Urinary bladder (tissue), 4 donors: ENCODE measurements at places on chromosomes 5 and 9. TPM values are rescaled to one million over a fixed set of nuclear protein-coding genes. Genes with fewer than 3 reads are reported as not detected.

DNA sequence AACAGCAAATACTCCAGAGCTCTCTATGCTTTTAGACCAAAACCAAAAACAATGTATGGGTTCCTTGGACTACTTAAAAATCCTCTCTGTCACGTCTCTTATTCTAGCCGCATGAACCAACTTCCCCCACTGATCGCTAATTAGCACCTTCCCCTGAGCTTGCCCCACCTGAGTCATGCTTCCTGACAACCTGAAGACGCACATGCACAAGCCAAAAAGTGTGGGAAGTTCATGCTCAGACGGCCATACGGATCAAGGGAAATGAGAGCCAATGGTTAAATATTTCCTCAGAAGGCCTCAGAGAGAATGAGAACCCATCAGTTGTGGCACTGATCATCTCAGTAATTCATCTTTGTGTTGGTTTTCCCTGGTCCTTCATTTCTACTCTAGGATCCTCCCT lies 199.7 kb downstream of the BNC2 start:
- no peak for DNase-seq

DNA sequence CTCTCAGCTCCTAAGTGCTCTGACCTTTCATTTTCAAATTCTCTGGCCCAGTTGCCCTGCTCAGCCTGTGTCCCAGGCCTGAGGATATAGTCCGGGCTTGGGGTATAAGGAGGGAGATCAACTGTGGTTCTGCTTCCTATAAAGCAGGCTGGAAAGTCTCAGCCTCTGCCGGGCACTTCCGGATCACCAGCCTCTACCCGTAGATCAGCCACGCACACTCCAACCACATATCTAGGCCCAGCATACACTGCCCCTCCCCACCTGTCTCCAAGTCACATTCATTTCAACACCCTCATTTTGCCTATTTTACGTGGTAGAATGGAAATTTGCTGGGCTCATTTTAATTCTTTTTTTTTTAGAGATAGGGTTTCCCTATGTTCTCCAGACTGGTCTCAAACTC lies 3.1 kb downstream of the ZER1 start:
- DNase-seq: no peak

- DNase-seq: no peak
Measured at GRCh38 chr9:124198948-124199347, 58.8 kb upstream of the NEK6 start.

DNA sequence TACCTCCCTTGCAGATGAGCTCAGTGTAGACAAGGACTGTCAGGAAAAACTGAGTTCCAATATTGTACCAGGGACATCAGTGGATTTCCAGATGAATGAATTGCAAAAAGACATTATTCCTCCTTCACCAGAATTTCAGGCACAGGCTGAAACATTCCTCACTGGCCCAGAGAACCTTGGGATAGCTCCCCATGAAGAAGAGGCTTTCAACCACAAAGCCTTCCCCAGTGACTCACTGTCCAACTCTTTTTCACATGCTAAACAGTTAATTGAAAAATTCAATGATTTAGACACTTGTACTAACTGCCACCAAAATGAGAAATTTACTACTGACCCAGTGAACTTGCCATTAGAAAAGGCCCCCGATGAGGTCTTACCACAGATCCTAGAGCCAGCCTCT lies 144.5 kb downstream of the UNC13B start:
- DNase-seq: no peak

CDH6 gene
- 18.9 TPM for total RNA-seq

FLT4 gene
- 18.2 TPM for total RNA-seq

DNA sequence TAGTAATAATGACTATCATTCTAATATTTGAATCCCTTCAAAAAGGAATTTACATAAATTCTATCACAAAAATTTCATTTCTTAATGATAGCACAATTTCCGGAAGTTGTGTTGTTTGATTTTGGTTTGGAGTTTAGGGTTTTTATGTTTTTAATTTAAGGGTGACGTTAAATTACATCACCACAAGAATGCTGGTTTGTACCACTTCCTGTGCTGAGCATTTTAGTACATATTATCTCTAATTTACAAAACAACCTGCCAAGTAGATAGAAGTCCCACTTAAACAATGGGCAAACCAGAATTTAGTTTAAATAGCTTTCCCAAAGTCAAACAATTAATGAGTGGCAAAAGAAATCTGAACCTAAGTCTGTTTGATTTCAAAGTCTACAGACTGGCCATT lies 63.4 kb downstream of the DENND1A start:
- no peak for DNase-seq

DNA sequence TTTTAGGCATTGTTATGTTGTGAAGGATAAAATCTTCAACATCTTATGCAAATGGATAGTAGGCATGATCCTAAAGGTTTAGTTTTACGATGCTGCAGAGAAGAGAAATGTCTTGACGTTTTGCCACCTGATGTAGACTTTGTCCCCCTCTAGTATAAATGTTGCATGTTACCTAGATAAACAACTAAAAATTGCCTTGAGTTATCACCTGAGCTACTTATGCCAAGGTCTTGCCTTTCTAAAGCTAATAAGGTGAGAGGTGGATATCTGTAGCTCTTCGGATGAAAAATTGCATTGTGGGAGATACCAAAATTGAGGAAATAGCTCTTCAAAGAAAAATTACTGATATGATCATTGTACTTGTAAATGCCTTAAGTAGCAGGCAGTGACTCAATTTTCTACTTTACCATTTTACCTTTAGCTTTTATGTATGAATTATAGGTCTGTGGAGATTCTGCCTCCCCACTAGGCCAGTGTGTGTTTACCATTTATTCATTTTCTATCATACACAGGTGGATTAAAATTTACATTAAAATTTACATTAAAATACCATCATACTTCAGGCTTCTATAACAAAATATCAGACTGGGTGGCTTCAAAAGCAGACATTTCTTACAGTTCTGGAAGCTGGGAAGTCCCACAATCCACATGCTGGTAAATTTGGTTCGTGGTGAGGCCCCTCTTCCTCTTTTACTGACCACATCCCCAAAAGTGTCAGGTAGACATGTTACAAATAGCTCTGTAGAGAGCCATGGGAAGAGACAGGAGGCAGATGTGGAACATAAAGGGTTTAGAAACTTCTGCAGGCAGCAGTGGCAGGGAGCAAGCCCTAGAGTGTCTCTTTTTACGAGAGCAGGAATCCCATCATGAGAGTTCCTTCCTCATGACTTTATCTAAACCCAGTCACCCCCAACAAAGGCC lies 100.7 kb upstream of the ERBIN start:
- no peak for DNase-seq

POU4F3 gene
- 0.11 TPM for total RNA-seq

UBE2R2 gene
- 24.2 TPM for total RNA-seq

GRCh38 chr9:36092509-36093215 lies 43.9 kb upstream of the GLIPR2 start:
- no peak for DNase-seq

DNA sequence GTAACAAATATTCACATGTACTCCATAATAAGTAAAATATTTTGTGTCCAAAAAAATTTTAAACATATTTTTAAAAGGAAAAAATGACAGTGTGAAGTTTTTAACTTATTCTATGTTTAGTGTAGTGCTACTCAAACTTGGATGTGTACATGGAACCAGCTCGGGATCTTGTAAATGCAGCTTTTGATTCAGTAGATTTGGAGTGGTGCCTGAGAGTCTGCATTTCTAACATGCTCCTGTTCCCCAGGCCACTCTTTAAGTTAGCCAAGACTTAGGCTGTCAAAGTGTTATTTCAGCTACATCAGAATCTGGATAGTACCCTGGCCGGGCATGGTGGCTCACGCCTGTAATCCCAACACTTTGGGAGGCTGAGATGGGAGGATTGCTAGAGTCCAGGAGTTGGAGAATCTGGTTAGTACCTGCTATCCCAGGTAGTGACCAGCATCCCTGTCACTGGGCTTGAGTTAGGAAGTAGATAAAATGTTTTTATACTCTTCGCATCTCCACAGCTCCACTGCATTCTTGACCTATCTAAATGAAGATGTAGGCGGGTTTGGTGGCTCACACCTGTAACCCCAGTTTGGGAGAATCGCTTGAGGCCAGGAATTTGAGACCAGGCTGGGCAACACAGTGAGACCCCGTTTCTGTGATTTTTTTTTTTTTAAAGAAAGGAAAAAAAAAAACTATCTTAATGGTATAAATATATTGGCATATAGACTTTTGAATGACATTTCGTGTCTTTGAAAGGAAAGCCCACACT lies 60.7 kb upstream of the TTC23L start:
- DNase-seq: no peak

DNA sequence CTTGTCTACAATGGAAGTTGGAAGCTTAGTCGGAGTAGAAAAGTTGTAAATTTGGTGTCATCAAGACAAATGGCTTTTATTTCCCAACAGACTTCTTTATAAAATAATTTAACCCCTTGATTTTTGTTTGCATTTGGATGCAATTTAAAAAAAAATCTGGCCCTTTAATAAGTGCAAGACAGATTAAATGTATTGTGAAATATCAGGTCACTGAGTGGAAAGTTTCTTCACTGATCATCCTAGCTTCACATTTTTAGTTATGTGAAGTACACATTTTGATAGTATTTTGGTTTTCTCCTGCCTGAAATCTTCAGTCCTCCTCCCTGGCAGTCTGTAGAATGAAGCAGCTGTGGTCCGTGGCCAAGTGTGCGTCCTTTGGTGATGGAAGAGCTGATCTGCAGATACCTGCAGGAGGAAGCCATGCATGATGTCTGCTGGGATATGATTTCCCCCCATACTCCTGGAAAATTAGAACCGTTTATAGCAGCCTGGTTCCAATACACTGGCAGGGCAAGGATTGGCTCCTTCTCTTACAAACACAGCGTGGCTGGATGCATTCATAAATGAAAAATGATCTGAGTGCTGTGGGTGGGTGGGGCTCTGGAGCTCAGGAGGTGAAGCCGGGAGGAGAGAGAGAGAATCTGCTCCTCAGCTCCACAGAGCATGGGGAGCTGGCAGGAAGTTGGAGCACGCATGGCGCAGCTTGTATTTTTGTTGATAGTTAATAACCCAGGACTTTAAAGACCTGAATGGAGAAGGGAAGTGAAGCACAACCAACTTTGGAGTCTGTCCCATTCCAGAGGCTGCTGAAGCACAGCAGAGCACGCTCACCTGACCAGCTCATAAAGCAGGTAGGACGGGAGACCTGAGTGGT lies 238.4 kb downstream of the GOLPH3 start:
- DNase-seq: no peak

DNA sequence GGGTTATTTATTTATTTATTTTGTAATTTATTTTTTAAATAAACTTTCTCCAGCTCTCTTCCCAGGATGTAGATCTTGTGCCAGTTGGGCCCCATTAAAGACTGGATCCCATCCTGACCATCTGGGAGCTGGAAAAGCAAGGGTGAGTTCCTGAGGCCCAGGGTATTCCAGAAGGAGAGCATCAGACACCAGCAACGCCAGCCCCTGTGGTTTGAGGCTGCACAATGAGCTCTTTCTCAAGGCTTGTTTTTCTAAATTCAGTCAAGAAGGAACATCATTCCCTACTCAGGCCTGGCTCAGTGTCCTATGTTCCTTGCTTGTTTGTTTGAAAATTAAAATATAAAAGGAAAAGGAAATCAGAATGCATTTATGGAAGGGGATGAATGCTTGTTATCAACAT lies 313.3 kb downstream of the EBF1 start:
- DNase-seq: no peak

PCDHGC5 gene
- 3.7 TPM for total RNA-seq

GRCh38 chr9:124828489-124829333 lies 24.5 kb upstream of the WDR38 start:
- DNase-seq: no peak

GRCh38 chr9:84586662-84587061 lies 82.9 kb upstream of the NTRK2 start:
- no peak for DNase-seq

- no peak for DNase-seq
Measured at GRCh38 chr5:150801117-150801927, 22.8 kb downstream of the SMIM3 start.

F2RL1 gene
- total RNA-seq: 8.2 TPM

SAXO1 gene
- 0.21 TPM for total RNA-seq

ORM2 gene
- total RNA-seq: not detected

GRCh38 chr5:38755181-38755580 lies 90.6 kb upstream of the OSMR start:
- no peak for DNase-seq

GRCh38 chr5:111439473-111440075 lies 72.8 kb downstream of the STARD4 start:
- no peak for DNase-seq

TMEM171 gene
- total RNA-seq: not detected

GPR107 gene
- total RNA-seq: 30.1 TPM

GPR21 gene
- 7.7 TPM for total RNA-seq

- no peak for DNase-seq
Measured at GRCh38 chr9:108743901-108744371, 111.8 kb downstream of the ACTL7B start.

DNA sequence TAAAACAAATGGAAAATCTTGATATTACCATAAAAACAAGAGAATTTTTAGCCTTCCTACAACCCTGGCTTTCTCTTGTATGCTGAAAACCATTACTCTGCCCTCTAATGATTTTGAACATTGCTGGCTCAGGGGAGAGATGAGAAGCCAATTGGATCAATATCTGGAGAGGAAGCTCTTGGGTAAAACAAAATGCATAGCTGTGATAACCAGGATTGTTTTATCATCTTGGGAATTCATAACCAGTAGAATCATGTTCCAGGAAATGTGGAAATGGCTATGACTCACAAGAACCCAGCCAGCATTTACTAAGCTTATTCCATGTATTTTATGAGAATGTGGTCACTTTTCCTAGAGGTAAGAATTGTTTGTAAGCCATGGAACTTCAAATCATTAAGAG lies 51.1 kb upstream of the CTNND2 start:
- DNase-seq: no peak

SMAD5 gene
- total RNA-seq: 167 TPM

GRCh38 chr5:135345956-135346731 lies 52.9 kb downstream of the MACROH2A1 start:
- DNase-seq: no peak
